ENCODE measurements at places on chromosomes 4 and X. TPM values are rescaled to one million over a fixed set of nuclear protein-coding genes. Genes with fewer than 3 reads are reported as not detected.

GRCh38 chr4:182823576-182823975 lies 93.6 kb downstream of the DCTD start:
- no peak for DNase-seq

- DNase-seq = peak; percentile 75
Observed at GRCh38 chr4:140151699-140152012, 2.3 kb downstream of the MAML3 start.

- DNase-seq = no peak
Observed at GRCh38 chr4:72410158-72410557, 158.9 kb downstream of the ADAMTS3 start.

- no peak for DNase-seq
Observed at GRCh38 chr4:27278615-27279375, 418.2 kb downstream of the STIM2 start.

GRCh38 chr4:129322920-129323319 lies 227.0 kb downstream of the C4orf33 start:
- no peak for DNase-seq

DNA sequence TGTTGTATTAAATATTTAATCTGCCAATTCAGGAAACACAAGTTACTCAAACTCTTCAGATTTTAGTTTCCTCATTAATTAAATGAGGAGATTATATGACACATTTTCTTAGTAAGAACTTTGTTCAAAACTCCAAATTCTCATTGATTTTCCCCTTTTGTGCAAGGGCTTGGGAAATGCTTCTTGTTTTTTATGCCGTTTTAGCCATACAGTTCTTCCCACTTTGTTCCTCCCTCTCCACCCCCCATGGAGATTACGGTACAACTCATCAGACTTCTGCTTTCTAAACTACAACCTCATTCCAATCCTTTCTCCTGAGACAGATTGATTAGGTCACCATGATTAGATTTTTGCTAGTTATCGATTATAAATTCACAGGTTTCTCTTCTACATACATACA lies 10.9 kb upstream of the BBS7 start:
- no peak for DNase-seq

DNA sequence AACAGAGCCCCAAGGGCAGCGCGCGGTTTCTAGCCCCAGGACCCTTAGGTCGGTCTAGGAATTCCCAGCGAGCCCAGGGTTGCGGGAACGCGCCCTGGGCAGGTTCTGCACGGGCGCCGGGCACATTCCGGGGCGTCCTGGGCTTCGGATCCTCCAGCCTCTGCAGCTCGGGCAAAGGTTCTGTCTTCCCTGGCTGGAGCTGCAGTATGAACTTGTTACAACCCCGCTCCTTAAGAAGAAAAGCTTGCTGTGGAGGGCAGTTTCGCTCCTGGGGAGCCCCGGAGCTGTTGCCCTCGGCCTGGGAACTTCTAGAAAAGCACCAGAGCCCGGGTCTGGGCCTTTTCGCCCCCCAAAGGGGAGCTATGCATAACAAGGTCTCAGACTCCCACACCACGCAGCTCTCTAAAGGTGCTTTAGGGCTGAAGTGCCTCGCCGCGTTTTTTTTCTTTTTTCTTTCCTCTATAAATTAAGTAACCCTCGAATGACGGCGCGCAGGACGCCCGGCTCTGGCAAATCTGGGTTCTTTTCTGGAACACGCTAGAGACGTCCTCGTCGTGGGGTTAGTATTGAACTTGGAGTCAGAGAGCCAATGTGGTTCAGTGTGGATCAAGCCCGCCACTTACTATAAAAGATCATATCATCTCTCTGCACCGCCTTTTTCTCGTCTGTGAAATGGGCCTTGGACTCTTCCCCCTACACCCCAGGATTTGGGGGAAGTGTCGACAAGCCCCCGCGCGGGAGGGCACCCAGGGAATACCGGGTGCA lies 5.7 kb downstream of the MSX1 start:
- DNase-seq = no peak

GRCh38 chr4:169063441-169063840 lies 53.4 kb upstream of the CBR4 start:
- DNase-seq = no peak

- DNase-seq = no peak
Observed at GRCh38 chr4:147778942-147779341, 47.1 kb downstream of the ARHGAP10 start.

GRCh38 chr4:1043651-1044468 lies 32.4 kb downstream of the FGFRL1 start:
- DNase-seq = peak; percentile 93

DNA sequence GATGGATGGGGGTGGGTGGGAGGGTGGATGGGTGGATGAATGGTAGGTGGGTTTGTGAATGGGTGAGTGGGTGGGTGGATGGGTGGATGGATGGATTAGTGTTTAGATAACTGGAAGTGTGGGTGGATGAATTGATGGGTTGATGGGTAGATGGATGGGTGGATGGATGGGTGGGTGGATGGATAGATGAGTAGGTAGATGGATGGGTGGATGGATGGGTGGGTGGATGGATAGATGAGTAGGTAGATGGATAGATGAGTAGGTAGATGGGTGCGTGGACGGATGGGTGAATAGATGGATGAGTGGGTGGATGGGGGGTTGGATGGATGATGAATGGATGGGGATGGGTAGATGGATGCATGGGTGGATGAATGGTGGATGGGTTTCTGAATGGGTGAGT lies 20.3 kb upstream of the ASMTL start:
- DNase-seq = no peak

- no peak for DNase-seq
Observed at GRCh38 chr4:110306303-110306702, 107.9 kb upstream of the ELOVL6 start.

DNA sequence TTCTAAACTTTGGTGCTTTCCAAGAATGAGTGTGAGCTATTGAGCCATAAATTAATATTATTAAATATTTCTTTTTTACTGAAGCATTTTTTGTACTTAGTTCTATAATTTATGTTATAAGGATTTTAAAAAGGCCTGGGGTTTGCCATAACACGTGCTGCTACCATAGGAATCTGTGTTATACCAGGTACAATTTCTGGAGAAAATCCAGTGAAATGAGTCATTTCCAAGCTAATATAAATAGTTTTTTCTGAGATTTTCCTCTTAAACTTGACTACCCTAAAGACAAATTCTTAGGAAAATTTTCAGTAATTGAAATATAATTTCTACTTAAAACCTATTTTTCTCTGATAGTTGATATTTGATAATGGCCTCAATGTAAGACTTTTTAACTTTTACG lies 130.8 kb downstream of the TLL1 start:
- no peak for DNase-seq

- DNase-seq = peak; percentile 56
Observed at GRCh38 chr4:41258783-41259182, 2.1 kb downstream of the UCHL1 start.

DNA sequence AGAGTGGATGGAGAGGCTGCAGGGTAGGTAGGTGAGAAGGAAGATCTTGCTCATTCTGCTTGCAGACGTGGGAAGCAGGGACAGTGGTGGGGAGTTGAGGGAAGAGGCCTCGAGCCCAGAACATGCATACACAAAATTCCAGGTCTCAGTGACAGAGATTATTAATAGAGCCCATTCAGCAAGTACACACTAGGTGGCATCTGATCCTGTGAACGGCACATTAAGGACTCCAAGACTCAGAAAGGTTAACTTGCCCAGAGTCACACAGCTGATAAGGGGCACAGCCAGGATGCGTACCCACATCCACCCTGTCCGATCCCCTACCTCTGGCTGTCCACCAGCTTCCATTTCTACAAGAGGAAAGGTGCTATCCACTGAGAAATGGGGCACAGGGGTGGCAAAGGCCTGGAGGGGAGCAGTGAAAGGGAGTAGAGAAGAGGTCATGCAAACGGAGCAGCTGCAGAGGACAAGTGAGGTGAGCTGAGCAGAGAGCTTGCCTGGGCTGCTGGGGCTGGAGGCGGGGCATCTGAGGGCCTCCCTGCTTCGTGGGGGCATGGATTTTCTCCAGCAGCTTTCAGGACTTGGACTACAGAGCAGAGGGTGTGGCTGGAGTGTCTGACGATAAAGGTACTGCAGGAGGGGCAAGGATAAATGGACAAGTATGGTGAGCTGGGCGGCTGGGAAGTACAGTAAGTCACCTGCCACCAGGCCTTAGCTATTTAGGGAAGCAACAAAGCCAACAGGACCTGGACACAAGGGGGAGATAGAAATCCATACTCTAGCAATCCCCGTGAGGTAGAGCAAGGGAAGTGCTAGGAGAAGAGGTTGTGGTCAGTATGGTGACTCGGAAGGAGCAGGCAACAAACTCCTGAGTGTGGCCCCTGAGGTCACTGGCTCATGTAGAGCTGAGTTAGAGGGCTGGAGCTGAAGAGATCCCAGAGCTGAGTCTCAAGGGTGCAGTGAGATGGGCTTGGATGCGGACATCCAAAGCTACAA lies 11.2 kb downstream of the IDS start:
- no peak for DNase-seq

DNA sequence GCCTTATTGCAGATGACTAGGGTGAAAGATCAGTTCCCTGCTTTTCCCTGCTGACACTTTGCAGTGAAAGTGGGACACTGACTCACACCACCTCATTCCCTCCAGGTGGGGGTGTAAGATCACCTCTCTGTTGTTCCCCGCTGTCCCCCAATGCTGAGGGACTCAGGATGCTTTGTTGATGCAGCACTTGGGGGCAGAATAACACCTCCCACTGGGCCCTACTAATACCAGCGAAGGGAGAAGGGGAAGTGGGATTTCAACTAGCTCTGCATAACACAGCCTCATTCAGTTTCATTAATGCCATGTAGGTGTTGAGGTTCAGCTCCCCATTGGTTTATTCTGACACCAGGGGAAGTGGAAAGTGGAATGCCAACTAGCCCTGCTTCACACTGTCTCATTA lies 43.6 kb upstream of the IL1RAPL2 start:
- DNase-seq = no peak

Gene SFRP2
- total RNA-seq = 0.22 TPM

Gene GLOD5
- not detected for total RNA-seq

Gene VSIG1
- total RNA-seq = 0.07 TPM

Gene SSX7
- not detected for total RNA-seq

Gene GRXCR1
- total RNA-seq = not detected

Gene DUSP21
- not detected for total RNA-seq

Gene USP17L28
- total RNA-seq = not detected

Gene LIAS
- total RNA-seq = 23.5 TPM

Gene GABRG1
- not detected for total RNA-seq

Gene DMP1
- not detected for total RNA-seq

Gene CHRDL1
- 0.05 TPM for total RNA-seq

Gene POU4F2
- not detected for total RNA-seq

Gene INTS6L
- total RNA-seq = 3.6 TPM

Data from HCT116 (cell line).